Thoracic aorta (tissue), 2 donors: ENCODE measurements at places on chromosomes 11 and 22. TPM values are rescaled to one million over a fixed set of nuclear protein-coding genes. Genes with fewer than 3 reads are reported as not detected.

C11orf52 gene
- total RNA-seq, result 0.99 TPM

TRIM34 gene
- 6.9 TPM for total RNA-seq

MFNG gene
- total RNA-seq, result 25.5 TPM

UCP2 gene
- 42.0 TPM for total RNA-seq

FIBIN gene
- 278 TPM for total RNA-seq

DNA sequence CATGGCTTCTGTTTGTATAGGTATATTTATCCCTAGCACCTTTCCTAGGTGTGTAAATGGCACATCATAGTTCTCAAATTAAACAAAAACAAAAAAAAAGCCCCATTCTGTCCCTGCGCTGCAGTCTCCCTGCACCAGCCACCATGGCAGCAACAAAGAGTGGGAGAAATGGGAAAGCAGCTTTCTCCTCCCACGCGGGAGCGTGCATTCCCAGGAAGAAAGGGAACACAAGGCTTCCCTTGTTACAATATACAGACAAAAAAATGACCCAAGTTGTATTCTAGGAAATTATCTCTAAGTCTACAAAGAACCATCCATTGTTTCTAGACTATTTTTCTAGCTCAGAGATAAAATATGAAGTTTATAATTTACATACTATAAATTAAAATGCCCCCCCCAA, 16.1 kb upstream of the TMPRSS5 start:
- DNase-seq, result no peak

GRCh38 chr11:35404388-35404775, 15.0 kb downstream of the SLC1A2 start:
- no peak for DNase-seq

GRCh38 chr11:131378931-131379330, 8.5 kb downstream of the NTM start:
- DNase-seq, result no peak

DNA sequence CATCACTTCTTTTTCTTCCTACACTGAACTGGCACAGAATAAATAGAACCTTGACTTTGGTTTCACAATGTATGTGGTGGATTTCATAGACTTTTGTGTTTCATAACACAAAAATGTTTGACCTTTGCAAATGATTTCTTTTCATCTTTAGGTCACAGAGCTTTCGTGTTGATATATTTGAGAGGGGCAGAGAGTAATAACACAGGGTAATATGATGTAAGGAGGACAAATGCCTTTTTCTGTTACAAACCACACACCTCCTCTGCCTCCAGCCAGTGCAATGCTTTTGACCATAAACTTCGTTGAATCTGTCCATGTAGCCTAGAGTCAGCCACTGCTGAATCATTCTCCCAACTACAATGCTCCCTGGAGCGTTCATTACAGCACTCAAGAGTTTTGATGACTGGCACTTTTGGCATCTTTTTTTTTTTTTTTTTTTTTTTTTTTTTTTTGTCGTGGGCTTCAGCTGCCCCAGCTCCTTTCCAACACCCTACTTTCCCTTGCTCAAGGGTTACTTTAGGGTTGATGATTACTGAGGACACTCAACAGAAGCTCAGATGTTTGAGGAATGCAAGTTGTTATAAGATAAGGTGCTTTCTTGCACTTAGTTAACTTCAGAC, 11.4 kb upstream of the CAT start:
- DNase-seq, result no peak

GRCh38 chr11:111476366-111476765, 35.8 kb downstream of the BTG4 start:
- DNase-seq, result no peak

GRCh38 chr22:20390394-20390907, 3.5 kb upstream of the ZNF74 start:
- no peak for DNase-seq

DNA sequence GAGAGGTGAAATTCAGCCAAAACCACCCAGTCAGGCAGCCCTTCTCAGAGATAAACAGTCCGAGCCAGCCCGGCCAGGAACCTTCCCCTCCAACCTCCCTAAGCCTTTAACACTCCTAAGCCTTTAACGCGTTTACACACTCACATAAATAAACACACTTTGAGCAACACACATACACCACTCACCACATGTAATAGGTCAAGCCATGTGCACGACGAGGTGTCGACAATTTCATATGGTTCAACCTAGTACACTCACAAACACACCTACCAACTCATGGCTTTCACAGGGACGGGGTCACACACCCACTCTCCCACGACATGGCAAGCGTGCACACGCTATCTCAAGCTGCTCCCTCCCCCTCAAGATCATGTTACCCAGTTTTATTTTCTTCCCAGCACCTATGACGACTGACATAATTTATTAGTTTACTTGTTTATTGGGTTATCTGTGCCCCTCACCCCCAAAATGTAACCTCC, 15.5 kb downstream of the SLC43A1 start:
- no peak for DNase-seq

- DNase-seq, result no peak
Observed at GRCh38 chr22:30253205-30253852, 6.8 kb upstream of the LIF start.

GRCh38 chr11:102184269-102184987, 74.2 kb downstream of the YAP1 start:
- DNase-seq, result no peak

- DNase-seq, result no peak
Observed at GRCh38 chr11:73866095-73866579, 10.5 kb downstream of the COA4 start.

DNA sequence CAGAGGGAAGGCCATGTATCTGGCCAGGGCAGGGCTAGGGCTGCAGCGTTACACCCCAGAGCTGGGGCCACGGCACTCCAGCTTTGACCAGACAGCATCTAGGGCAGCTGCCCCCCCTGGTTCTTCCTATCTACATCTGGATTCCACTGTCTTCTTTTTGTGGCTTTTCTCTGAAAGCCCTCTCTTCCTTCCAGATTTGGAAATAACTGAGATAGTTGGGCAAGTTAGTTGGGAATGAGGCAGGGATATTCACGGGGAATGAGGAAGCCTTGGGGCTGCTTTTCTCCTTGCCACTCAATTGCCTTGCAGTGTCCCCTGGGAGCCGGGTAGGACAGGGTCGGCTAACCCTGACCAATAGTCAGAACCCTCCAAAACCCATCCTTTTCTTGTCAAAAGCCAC, 26.8 kb downstream of the CLMP start:
- DNase-seq, result no peak

GRCh38 chr11:113647108-113647507, 59.0 kb downstream of the TMPRSS5 start:
- no peak for DNase-seq

DNA sequence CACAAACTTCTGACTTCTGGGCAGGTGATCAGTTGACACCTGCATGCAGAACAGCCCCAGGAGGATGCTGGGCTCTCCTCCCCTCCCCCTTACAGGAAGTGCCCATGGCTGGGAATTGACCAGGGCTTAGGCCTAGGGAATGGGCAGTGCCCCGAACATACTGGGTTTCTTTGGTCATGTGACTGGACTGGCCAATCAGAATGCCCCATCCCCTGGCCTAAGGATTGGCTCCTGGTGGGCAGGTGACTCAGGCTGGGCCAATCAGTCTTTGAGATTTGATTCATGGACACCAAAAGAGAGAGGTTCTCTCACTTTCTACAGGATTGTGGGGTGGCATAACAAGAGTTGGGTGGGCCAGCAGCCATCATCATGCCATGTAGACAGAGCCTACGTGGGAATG, 37.1 kb downstream of the MCM5 start:
- DNase-seq, result no peak

DNA sequence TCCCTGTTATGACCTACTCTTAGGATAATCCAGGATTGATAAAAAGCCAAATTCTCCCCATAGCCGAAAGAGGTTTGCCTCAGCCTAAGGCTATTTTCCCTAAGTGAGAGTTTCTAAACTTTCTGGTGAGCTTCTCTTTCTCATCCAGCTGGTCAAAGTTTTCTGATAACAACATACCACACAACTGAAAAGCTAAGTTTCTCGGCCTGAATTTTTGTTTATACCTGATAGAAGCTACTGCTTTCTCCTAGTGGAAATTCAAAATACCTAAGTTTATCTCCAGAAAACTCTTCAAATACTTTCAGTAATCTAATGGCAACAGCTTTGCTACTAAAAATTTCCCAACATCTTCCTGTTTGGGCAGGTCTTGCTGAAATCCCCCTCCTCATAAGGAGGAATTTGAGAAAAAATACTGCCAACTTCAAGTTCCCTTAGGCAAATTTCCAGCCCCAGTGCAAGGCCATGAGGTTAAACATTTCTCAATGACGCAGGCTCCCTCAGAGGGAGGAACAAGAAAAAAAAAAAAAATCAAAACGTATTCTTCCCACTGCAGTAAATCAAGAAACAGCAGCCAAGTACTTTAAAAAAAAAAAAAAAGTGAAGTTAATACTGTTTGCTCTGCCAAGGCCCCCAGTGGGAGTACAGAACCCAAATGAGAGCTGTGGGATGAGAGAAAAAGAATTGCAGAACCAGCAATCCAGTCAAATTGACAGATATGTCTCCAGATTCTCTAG, 127.0 kb downstream of the MRTFA start:
- no peak for DNase-seq

GRCh38 chr11:92810423-92811064, 158.9 kb upstream of the MTNR1B start:
- DNase-seq, result no peak

DNA sequence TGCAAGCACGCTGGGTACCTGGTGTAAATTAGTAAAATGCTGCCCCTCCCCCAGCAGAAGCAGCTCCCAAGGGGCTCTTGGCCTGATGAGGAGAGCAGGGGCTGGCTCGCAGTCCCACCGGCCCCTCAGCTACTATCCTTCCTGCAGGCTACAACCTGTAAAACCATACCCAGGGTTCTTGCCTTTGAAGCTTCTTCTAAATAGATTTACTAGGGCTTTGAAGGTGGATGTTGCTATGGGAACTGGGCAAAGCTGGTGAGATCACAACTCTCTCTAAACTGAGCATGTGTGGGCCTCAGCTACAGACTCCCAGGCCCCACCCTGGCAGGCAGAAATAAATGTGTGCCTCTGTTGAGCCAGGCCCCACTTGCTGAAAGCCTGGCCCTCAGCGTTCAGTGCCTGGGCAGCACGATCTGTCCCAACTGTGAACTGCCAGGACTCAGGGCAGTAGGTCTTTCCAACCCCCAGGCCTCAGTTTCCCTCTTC, 18.5 kb downstream of the CD5 start:
- DNase-seq, result no peak

- no peak for DNase-seq
Observed at GRCh38 chr11:61861634-61862033, 29.7 kb downstream of the FADS3 start.
